ENCODE measurements at places on chromosomes 4 and X. TPM values are rescaled to one million over a fixed set of nuclear protein-coding genes. Genes with fewer than 3 reads are reported as not detected.
A peak's percentile ranks its signal among the peaks of the same experiment; 100 is the strongest.

GRCh38 chrX:71489540-71489939 is 43.4 kb upstream of the OGT start:
- peak; percentile 1 for DNase-seq
- H3K36me3 ChIP-seq = 0 out of 2 replicates have a peak, but pooled peaks cover 2% of the 10 kb centered on the region
- H3K4me3 ChIP-seq = no peak overlapping the region
- H3K4me1 ChIP-seq = no peaks in the 10 kb centered on the region

DNA sequence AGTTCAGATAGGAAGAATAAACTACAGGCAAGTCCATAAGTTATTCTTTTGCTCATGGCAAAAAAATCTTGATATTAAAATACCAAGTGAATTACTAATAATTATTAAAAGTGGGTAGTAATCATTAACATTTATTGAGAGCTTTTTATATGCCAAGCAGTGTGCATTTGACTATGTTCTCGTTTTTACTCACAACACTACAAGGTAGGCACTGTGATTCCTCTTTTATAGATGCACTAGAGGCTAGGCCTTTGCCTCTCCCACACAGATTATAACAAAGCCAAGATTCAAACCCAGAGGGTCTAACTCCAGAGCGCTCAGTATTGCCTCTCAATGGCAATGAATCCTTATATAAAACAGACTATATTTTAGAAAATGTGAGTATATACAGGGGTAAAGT is 254.2 kb downstream of the NAF1 start:
- H3K27me3 ChIP-seq = no peaks in the 10 kb centered on the region
- no peaks in the 10 kb centered on the region for H3K36me3 ChIP-seq
- no peaks in the 10 kb centered on the region for H3K4me1 ChIP-seq
- DNase-seq = no peak
- no peak overlapping the region for H3K4me3 ChIP-seq

DNA sequence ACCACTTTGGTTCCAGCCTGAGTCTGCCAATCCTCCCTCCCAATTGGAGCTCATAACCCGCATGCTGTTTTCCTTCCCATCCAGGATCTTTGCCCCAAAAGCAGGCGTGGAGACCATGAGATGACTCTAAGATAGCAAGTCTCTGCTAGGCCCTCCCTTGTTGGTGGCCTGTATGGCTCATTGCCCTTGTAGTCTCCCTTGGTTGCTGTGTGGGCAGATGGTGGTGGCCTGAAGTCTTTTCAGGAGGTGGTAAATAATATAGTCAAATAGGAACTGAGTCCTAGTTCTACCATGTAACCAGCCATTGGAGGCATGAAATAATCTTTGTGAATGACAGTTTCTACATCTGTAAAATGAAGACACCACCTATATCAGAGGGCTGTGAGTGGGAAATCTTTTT is 1.2 kb downstream of the ATP6AP1 start:
- peaks cover 18% of the 10 kb centered on the region for H3K4me1 ChIP-seq
- peak overlapping the region; percentile 87 for H3K4me3 ChIP-seq
- H3K36me3 ChIP-seq = no peaks in the 10 kb centered on the region
- peak overlapping the region; percentile 21 for H3K27ac ChIP-seq

GRCh38 chrX:39815631-39816030 is 282.1 kb downstream of the BCOR start:
- no peaks in the 10 kb centered on the region for H3K36me3 ChIP-seq
- H3K27ac ChIP-seq = no peak overlapping the region
- H3K27me3 ChIP-seq = no peaks in the 10 kb centered on the region
- H3K4me3 ChIP-seq = no peak overlapping the region

HGFAC gene
- total RNA-seq = not detected

PPARGC1A gene
- total RNA-seq = not detected

GALNT7 gene
- 22.2 TPM for total RNA-seq

Data from HFFc6 (cell line).